ENCODE measurements at places on chromosomes 13 and 19.
A peak's percentile ranks its signal among the peaks of the same experiment; 100 is the strongest.

- DNase-seq, result no peak
These were observed 776.3 kb downstream of the EFNB2 start for GRCh38 chr13:105758918-105759860.

GRCh38 chr13:50375792-50376191 lies 360.5 kb downstream of the KCNRG start:
- no peak for DNase-seq

- DNase-seq, result no peak
These were observed 79.4 kb upstream of the FNDC3A start for GRCh38 chr13:48896312-48896711.

GRCh38 chr19:46065486-46066071 lies 24.8 kb upstream of the IGFL4 start:
- no peak for DNase-seq

- DNase-seq, result no peak
These were observed 64.0 kb downstream of the DNAJC3 start for GRCh38 chr13:95740979-95741320.

GRCh38 chr19:16894080-16894479 lies 5.3 kb downstream of the F2RL3 start:
- no peak for DNase-seq

DNA sequence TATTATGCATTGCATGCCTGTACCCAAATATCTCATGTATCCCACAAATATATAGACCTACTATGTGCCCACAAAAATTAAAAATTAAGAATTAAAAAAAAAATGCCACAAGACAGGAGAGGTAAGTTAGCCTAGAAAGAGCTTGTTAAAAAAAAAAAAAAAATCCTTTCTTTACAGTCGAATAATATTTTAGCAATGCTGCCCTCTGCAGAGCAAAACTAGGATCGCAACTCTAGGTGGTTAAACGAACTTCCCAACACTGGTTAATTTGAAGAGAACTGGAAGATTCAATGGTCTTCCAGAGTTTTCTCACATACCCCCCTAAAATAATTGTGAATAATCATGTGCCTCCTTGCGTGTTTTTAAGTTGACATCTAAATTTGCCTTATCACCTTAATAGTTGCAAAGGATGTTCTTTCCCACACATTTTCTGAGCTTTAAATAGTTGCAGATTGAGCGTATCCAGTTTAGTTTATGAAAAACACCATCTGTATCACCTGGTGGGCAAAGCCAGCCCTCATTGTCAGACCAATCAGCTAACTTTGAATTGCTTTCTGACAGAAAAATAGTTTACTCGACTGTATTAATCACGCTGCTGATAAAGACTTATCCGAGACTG lies 47.4 kb upstream of the RCBTB2 start:
- DNase-seq, result peak; percentile 65
